Astrocyte (in vitro differentiated cells and primary cell): ENCODE measurements at places on chromosomes 6 and 20. TPM values are rescaled to one million over a fixed set of nuclear protein-coding genes. Genes with fewer than 3 reads are reported as not detected.

Gene TBXT
- not detected in 2 replicates for total RNA-seq

Gene BCAS1
- total RNA-seq, result 0.31 TPM in 1 of 2 replicates, not detected in the other

Gene KCNS1
- total RNA-seq, result 2.2 and 2.3 TPM in 2 replicates

Gene PARD6B
- total RNA-seq, result 10.1 and 13.1 TPM in 2 replicates

- DNase-seq, result no peak
Measured at GRCh38 chr6:33431880-33432541, 12.1 kb downstream of the SYNGAP1 start.

GRCh38 chr6:95352064-95352795 is 225.1 kb upstream of the MANEA start:
- no peak for DNase-seq

DNA sequence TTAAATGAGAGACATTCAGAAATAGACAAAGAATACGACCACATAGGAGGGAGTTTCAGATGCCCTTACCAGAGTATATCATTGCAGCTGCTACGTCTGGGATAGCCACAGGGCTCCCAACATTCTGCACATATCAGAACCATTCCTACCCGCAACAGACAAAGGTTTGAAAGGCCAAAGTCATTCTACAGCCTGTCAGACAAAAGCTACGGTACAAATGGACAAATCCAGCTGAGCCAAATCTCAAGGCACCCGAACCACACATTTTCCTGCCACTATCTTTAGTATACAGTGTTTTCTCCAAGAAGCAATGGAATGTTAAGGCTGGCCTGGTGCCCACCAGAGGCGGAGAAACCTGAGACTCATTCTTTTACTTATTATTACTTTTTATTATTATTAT is 30.5 kb upstream of the LYRM2 start:
- DNase-seq, result peak; percentile 40

DNA sequence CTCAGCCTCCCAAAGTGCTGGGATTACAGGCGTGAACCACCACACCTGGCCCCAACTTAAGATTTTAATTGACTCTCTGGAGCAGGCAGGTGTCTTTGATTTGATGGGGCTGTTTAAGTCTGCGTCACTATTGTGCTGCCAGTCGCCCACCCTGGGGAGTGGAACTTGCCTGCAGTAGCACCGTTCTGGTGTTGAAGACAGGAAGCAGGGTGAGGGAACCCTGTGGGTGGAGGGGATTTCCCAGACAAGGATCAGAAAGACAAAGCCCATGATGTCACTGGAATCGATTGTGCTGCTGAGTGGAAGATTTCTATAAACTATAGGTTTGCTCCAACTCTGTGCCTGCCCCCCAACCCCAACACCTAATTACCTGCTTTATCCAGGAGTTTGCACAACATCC is 11.0 kb downstream of the ALDH8A1 start:
- DNase-seq, result peak; percentile 4

DNA sequence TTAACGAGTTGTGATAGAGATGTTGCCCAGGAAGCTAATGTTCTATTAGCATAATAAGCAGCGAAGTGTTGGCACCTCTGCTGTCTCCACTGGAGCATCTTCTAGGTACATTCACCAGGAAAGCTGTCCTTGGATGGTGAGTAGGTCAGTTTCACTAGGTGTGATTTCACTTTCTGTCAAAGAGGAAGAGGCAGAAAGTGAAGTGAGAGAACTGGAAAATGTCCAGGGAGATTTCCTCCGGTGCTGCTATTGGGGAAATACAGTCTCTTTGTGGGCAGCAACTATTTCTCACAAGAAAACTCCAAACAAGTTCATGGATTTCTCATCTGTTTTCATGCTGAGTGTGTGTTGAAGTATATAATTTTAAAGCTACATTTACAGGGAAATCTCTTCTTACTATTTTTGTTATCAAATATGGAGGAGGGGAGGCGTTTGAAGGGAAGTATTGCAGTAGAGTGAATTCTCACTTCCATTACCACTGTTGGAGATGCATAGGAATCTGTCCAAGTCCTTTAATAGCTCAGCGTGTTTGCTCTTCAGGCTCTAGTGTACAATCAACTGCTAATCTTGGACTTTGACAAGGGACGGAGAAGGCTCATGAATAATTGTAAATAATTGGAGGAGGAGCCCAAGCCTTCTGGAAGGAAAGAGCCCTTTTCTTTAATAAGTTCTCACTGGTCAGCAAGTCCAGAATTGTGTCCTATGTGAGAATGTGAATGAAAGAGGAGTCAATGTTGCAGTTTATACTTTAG is 16.1 kb upstream of the TSBP1 start:
- DNase-seq, result no peak

DNA sequence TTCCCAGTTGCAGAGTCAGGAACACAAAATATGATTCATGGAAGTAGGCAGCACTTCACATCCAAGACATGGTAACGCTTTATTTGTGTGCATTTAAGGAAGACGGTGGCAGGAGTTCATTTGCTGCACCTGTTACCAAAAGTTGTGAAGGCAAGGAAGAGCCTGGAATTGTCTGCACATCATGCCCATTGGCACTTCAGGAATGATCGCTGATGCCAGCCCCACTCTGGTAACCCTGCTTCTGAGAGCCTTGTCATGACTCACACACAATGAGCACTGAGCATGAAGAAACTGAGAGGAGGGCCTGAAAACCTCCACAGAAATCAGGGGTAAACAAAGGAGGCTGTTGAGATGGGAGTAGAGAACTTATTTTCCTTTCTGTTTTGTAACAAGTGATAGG is 181.1 kb downstream of the RPS12 start:
- peak; percentile 4 for DNase-seq

DNA sequence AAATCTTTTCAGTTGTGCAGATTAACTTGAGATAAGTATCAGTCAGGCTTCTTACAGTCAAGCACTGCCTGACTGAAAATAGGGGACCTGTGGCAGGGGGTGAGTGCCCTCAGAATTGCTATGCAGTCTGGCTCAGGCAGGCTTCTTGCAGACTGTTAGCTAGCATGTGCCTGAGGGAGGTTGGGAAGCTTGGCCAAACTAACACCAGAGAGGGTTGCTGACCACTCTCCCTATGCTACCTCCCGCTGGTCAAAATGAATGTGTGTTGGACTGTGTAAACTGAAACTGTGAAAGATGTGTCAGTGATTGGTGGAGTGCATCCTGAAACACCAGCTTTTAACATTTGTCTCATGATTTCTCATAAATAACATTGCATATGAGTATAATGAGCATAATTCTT is 622.3 kb upstream of the IMPG1 start:
- no peak for DNase-seq

DNA sequence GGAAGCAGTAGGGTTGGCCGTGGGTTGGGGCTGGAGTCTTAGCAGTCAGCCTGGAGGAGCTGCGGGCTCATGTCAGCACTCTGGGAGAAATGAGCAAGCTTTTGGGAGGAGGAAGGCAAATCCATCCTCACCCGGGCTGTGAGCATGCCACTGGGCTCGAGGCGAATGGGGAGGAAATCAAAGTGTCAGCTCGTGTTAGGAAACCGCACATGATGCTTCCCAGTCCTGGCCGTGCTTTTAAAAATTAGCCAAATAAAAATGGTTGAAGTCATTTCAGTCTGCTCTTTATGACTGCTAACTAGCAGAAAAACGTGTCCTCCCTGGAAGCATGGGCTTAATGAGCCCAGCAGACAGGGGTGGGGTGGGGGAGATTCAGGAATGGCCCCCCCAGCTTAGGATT is 98.1 kb downstream of the NFATC2 start:
- DNase-seq, result no peak

- DNase-seq, result no peak
Measured at GRCh38 chr6:107186047-107186446, 70.7 kb upstream of the BEND3 start.

DNA sequence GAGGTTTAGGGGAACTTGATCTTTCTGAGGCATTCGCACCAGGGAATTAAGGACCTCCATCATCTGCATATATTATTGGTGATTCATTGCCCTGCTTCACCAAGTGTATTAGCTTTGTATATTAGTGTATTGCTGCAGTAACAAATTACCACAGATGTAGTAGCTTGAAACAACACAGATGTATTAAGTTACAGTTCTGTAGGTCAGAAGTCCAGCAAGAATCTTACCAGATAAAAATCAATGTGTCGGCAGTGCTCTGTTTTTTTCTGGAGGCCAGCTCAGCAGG is 65.8 kb downstream of the HMGN3 start:
- DNase-seq, result peak; percentile 72

DNA sequence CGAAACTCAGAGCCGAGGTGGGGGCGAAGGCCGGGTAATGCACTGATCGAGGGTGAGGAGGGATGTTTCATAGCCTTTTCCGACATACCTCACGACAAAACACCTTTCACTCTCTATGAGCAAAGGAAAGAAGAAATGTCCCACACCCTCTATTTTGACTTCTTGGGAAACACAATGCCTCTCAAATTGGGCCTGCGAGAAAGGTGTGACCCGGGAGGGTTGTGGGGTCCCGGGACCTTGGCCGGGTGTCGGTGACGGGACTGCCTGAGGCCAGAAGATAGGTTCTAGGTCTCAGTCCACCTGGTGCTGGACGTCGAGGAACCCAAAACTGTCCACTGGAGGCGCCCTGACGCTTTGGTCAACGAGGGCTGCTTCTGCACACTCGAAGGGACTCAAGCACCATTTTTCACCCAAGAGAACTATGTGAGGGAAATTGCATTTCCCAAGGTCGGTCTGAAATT is 41.1 kb upstream of the OSTM1 start:
- DNase-seq, result no peak

DNA sequence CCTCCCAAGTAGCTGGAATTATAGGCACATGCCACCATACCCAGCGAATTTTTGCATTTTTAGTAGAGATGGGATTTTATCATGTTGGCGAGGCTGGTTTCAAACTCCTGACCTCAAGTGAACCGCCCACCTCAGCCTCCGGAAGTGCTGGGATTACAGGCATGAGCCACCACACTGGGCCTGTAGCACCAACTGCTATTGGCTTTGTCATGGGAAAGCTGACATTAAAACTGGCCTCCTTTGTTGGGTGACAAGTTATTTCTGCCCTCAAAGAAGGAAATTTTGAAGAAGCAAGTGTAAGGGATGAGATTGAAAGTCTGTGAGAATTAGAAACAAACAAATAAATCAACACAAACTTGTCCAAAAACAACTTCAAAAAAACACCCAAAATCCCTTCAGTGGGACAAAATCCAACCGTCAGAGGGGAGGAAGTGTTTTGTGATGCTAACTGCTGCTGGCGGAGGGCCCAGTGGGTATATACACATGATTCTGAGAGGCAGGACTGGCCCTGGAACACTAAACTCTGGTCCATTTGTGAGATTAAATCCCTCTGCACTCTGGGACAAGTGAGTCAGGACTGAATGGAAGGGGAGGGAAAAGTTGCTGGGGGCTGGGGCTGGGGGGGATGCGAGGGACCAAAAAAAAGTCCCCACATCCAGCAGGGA is 87.5 kb upstream of the NAA20 start:
- DNase-seq, result no peak

GRCh38 chr6:113882336-113883022 is 25.3 kb downstream of the MARCKS start:
- DNase-seq, result no peak

DNA sequence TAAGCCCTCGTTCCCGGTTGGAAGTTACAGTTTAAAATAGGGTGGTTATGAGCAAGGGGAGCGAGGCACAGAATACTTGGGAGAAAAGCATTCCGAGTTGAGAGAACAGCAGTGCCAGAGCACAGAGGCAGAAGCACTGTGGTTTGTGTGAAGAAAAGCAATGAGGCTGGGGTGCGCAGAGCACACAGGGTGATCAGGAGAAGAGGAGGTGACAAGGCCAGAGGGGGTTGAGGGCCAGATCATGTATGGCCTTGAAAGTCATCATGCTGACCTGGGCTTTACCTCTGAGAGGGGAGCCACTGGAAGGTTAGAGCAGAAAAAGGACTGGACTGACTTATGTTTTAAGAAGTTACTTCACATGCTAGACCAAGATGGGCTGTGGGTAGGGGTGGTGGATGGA is 3.5 kb upstream of the BTN3A2 start:
- no peak for DNase-seq

GRCh38 chr6:142846883-142847287 is 98.1 kb downstream of the HIVEP2 start:
- peak; percentile 92 for DNase-seq

- no peak for DNase-seq
Measured at GRCh38 chr6:142898927-142899895, 45.8 kb downstream of the HIVEP2 start.

DNA sequence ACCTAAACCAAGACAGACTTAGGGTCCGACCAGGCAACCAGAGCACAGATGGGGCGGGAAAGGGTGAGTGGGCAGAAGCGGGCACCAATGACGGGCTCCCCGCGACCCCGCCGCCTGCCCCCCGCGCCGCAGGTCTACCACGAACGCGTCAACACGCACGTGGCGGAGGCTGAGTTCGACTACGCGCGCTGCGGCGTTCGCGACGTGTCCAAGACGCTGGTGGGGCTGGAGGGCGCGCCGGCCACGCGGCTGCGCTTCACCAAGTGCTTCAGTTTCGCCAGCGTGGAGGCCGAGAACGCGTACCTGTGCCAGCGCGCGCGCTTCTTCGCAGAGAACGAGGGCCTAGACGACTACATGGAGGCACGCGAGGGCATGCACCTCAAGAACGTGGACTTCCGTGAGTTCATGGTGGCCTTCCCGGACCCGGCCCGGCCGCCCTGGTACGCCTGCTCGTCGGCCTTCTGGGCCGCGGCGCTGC is 5.1 kb downstream of the TMEM151B start:
- no peak for DNase-seq

DNA sequence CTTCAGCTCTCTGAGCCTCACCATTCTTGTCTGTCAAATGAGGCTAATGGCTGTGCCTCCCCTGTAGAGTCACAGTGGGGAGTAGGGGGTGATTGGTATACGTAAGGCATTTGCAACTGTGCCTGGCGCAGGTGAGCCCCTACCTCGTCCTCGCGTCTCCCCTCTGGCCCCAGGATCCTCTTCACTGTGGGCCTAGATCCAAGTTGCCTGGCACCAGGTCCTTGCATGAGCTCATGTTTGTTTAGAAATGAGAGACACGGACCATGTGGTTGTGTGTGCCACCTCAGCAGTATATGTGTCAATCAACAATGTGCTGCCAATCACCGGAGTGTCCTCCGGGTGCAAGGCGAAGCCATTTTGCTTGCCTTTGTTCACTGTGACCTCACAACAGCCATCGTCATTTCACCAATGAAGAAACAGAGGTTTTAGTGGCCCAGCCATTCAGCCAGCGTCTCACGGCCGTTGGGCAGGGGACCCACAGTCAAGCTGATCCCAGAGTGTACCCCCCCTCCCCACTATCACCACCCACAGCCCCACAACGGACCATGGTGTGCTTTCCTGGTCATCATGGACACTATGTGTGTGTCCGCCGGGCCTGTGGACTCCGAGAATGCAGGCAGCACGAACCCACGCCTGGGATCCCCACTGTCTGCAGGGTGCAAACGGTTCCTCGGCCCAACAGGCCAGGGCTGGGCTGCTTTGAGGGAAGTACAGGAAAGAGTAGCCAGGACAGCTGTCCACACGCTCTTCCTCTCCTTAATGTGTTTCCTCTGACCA is 35.9 kb upstream of the STX16 start:
- DNase-seq, result no peak

GRCh38 chr20:54174457-54175175 is 830 bp upstream of the CYP24A1 start:
- DNase-seq, result no peak

- no peak for DNase-seq
Measured at GRCh38 chr20:11702721-11703518, 214.8 kb upstream of the BTBD3 start.
